ENCODE measurements at places on chromosomes 4 and X.

GRCh38 chrX:75784680-75785491 lies at the start of gene MAGEE2:
TSS of gene MAGEE2 (minus strand) at chrX:75785254. CDS start at chrX:75785051, 203 bp downstream.
- peak; percentile 4 for DNase-seq

DNA sequence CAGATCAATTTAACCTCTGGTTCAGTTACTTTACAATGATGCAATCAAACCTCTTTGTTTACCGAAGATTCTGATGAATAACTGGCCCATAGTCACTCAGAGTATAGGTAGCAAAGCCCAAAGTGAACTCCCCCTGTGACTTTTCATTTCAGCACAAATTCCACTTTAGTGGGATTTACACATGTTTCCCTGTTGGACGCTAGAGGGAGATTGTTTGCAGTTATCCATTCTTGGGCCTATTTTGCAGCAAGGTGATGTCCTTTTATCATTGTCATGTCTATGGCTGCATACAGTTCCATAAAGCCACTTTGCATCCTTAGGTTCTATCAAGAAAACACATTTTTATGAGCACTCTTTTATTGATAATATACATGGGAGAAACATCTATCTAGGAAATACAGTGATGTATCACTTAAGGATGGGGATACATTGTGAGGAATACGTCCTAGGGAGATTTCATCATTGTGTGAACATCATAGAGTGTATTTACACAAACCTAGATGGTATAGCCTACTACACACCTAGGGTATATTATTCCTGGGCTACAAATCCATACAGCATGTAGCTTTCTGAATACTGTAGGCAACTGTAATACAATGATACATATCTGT lies 14.5 kb upstream of the DKK2 start:
- DNase-seq: peak; percentile 18

- DNase-seq: peak; percentile 46
Measured at GRCh38 chr4:141657550-141658250, 21.3 kb downstream of the IL15 start.

DNA sequence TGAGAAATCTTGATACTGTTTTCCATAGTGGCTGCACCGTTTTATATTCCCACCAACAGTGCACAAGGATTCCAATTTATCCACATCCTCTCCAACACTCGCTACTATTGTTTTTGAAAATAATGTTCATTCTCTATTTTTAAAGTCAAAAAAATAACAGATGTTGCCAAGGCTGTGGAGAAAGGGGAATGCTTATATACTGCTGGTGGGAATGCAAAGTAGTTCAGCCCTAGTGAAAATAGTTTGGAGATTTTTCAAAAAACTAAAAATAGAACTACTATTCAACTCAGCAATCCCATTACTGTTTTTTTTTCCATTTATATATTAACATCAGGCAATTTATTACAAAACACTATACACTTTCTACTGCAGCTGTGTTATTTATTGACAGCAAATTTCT lies 208.7 kb downstream of the CBLL2 start:
- no peak for DNase-seq

DNA sequence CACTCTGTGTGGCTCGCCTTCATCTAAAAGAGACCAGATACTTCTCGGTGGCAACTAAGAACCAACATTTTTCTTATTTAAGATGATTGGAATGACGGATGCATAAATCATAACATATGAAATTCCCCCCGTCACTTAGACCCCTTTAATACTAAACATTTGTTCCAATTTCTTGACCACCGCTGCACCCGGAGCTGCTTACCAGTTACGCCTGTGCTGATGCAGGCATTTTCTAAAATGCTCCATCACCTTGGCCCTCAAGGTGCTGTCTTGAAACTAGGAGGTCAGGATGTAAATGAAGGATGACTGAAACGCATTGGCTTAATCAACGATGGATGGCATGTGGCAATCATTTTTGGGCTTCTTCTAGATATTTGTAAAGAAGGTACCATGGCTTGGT lies 130.0 kb downstream of the CPZ start:
- no peak for DNase-seq

GRCh38 chr4:88614058-88614457 lies 21.8 kb downstream of the HERC3 start:
- DNase-seq: no peak

DNA sequence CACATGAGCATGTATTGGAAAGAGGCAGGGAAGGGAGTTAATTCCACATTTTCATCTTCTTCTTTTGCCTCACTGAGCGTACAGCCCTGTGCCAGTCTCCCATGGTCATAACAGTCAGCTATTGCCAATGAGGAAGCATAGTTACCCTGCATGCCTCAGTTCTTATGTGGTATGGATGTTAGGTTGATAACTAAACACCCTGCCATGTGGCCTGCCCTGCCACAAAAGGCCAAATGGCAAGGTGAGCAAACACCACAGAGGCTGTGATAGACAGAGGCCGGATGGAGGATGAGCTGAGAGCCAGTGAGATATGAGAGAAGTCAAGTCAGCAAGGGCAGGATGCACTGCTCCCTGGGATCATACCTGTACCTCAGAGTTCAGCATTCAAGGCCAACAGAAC lies 59.3 kb downstream of the BTC start:
- no peak for DNase-seq
